Chondrocyte (in vitro differentiated cells): ENCODE measurements at places on chromosomes 2 and 18.

DNA sequence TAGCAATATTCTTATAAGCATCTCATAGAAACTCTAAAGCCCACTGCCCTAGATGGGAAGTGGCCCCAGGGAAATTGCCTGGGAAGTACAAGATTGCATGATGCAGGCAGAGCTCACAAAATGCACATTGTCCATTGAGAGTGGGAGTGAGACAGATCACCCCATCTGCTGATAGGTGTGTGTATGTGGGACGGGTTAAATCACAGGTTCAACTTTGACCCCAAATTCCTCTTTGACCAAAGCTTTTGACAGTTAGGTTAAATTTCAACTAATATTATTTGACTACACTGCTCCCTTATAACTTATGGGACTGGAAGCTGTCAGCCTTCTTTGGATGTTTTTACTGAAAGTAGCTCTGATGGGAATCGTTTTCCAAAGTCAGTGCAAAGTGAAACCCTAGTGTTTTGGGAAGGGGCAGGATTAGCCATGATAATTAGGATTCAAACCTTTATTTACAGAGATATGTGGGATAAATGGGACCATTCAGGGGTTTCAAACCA, 11.4 kb upstream of the FABP1 start:
- DNase-seq: no peak

DNA sequence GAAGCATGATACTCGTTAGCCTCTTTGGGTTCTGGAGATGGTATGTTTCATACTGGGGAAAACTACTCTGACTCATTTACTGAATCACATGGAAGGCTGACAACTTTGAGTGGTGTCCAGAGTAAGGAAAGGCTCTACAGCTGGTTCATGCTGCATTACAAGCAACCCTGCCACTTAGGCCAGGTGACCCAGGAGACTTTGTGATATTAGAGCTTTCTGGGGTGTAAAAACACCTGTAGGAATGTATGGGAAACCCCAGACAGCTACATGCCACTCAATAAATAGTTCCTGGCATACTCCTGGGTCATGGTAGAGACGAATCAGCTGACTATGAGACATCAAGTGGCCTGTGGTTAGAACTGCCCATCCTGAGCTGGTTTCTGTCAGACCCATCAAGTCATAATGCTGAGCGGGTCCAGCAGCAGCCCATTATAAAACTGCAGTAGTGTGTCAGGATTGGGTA, 21.3 kb upstream of the TCF7L1 start:
- DNase-seq: no peak

- no peak for DNase-seq
Observed at GRCh38 chr2:112519506-112519905, 22.8 kb upstream of the POLR1B start.

- no peak for DNase-seq
Observed at GRCh38 chr2:39728941-39729351, 50.1 kb downstream of the THUMPD2 start.

DNA sequence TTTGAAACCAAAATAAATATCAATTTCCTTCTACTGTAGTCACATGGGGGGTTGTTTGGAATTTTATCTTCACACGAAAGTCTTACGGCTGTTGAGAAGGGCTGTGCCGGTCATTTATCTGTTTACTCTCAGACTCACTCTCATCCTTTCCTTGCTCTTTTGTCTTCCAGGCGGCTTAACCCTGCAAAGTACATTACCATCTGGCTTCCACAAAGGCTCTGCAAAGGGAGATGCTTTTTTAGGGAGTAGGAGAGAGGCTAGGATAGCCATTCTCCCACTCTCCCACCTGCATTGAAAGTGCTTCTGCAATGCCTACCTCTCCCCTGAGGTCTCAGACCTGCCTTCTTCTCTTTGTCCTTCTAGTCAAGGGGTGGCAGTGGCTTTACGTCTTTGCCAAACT, 247.6 kb downstream of the MEIS1 start:
- no peak for DNase-seq

DNA sequence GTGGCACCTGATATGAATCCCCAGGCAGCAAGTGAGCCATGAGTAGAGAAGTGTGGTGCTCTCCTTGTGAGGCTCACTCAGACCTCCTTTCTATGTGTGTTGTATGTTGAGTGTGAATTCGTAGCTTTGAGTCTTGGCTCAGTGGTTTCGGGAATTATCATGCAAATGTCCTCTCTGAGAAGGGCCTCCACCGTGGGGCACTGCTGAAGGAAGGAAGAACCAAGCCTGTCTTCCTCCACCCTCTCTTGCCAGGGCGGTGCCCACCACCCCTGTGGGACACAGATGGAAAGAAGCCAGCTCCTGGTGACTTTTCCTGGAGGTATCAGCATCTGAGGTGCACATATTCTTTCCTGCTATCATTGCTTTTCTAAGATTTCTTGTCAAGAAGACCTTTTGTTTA, 156.1 kb downstream of the MYT1L start:
- DNase-seq: no peak
